Tibial artery (tissue), 4 donors: ENCODE measurements at places on chromosomes 1 and 21.

GRCh38 chr1:110234691-110235090 is 24.6 kb downstream of the KCNC4 start:
- no peak for DNase-seq

GRCh38 chr1:237748171-237748960 is 142.4 kb downstream of the ZP4 start:
- DNase-seq, result no peak

DNA sequence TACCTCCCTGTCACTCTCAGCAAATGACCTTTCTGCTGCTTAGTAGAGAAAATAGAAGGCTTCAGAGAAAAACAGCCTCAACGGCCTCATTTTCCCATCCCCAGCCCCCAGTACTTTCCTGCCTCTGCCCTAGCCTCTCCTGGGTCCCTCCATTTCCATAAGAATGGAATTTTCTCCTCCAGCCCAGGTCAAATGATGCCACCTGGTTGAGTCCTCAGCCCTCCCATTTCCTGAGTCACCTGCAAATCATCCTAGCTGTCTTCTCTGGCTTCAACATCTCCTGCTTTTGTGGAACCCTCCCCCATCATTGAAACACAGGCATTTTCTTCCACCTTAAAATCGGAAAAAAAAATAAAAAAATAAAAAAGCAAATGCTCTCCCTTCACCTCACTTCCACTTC is 35.1 kb downstream of the OLIG1 start:
- no peak for DNase-seq

GRCh38 chr21:25507522-25507921 is 99.8 kb downstream of the MRPL39 start:
- DNase-seq, result no peak

DNA sequence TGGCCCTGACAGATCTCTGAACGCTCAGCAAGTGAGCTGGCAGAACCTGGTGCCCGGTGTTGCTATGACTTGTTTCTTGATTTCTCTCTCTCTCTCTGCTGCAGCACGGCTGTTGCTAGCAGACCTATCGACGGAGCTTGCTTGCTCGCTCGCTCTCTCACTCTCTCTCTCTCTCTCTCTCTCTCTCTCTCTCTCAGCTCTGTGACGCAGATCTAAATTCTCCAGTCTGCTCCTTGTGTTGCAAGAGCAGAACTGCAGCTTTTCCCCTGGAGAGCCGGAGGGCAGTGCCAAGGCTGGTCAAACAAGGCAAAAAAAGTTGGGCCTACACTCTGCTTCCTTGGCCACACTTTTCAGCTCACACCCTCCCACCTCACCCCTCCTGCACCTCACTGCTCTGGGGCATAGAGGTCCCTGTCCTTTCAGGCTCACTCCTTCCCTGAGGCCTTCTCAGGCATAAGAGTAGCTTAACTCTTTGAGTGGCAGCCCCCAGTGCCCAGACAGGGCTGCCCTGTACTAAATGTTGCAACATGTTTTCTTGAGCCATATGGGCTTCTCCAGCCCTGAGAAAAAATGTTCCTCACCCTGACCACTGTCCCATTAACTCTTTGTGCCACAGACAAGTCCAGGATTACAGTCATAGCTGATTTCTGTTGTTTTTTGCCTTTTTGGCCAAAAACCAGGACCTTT is 72.2 kb downstream of the CD46 start:
- DNase-seq, result peak; percentile 89

DNA sequence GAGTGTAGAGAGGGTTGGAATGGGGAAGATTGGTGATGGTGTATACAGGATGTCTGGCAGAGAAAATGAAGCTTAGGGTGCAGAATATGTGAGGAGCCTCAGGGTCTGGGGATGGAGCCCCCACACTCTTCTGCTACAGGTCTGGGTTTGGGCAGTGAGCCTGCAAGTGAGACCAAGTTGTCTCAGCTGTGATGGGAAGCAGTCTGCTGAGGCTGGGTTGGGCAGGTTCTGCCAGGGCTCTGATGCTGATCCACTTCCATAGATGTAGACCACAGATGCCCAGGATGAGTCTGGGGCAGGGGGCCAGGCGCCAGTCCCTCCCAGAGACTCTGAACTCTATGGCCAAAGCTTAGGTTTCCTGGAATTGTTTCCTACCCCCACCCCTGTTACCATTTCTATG is 516.9 kb downstream of the PTPRU start:
- DNase-seq, result no peak
